Smooth muscle cell of the umbilical artery (primary cell): ENCODE measurements at places on chromosomes 11 and 22. TPM values are rescaled to one million over a fixed set of nuclear protein-coding genes. Genes with fewer than 3 reads are reported as not detected.

The MS4A3 gene
- not detected in 2 replicates for total RNA-seq

The MYRF gene
- total RNA-seq, result 22.0 and 26.3 TPM in 2 replicates

The PRG2 gene
- 0.09 and 0.89 TPM in 2 replicates for total RNA-seq

The BATF2 gene
- under 0.01 and 0.51 TPM in 2 replicates for total RNA-seq

The PLEKHB1 gene
- 1.2 and 1.4 TPM in 2 replicates for total RNA-seq

The NARS2 gene
- 14.6 and 20.6 TPM in 2 replicates for total RNA-seq

The EHD1 gene
- total RNA-seq, result 40.4 and 211 TPM in 2 replicates

The OR8D4 gene
- not detected in 2 replicates for total RNA-seq
